Right atrium auricular region (tissue), 2 donors: ENCODE measurements at places on chromosomes 3 and 15. TPM values are rescaled to one million over a fixed set of nuclear protein-coding genes. Genes with fewer than 3 reads are reported as not detected.

DNA sequence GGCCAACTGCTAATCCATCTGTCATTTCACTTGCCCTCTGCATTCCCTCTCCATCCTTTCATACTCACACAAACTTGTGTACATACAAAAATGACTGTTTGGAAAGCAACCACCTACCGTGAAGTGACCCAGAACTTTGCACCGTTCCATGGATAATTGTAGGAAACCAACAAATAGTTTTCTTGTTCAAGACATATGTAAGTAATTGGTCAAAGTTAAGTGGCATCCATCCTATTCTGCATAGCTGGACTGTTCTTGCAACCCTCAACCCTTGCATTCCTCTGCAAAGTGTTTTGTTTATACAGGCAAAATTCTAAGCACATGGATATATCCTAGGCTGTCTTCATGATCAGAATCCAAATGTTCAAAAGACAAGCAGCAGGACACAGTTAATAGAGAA is 592.5 kb downstream of the MECOM start:
- DNase-seq: no peak

- no peak for DNase-seq
Measured at GRCh38 chr3:69273896-69274295, 112.0 kb downstream of the FRMD4B start.

GRCh38 chr3:154872074-154872473 is 208.0 kb upstream of the MME start:
- no peak for DNase-seq

- no peak for DNase-seq
Measured at GRCh38 chr3:182592747-182593146, 200.6 kb upstream of the ATP11B start.

The RNF13 gene
- 48.8 TPM for total RNA-seq
